Activated CD4-positive, alpha-beta memory T cell treated with anti-CD3 and anti-CD28 coated beads, Interleukin-2, amount 10 ng/mL, durations not matched to agents 7 days and 5 days (primary cell): ENCODE measurements at places on chromosomes 5 and 9. TPM values are rescaled to one million over a fixed set of nuclear protein-coding genes. Genes with fewer than 3 reads are reported as not detected.

CDKN2B-AS1 gene
- total RNA-seq = 2.6 TPM

GRCh38 chr5:140186267-140186671 is 11.3 kb downstream of the CYSTM1 start:
- DNase-seq = no peak

DNA sequence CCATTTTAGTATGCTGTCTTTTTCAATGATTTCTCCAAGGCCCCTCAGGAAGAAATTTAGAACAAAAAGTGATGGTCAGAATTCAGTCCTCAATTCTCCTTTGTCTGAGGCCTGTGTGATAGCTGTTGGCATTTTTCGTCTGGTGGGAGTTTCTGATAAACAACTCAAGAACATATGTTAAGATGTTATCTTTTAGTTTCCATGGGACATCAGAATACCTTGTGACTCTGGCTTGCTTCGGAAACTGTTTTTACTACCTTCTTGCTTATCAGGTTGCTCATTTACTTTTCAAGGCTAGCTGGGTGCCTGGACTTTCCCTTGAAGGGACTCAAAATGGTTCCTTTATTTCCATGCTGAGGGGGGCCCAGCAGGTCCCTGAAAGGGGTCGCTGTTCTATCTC is 97.2 kb downstream of the INVS start:
- DNase-seq = no peak

DNA sequence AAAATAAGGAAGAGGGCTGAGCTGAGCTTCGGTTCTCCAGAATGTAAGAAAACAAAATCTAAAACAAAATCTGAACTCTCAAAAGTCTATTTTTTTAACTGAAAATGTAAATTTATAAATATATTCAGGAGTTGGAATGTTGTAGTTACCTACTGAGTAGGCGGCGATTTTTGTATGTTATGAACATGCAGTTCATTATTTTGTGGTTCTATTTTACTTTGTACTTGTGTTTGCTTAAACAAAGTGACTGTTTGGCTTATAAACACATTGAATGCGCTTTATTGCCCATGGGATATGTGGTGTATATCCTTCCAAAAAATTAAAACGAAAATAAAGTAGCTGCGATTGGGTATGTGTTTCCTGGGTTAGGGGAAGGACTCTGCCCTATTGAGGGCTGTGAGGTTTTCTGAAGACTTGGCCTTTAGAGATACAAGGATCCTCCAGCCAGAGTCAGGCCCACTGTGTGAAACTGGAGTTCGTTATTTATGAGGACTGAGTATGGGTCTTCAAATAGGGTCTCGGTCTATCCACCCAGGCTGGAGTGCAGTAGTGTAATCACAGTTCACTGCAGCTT is 3.8 kb downstream of the EGR1 start:
- no peak for DNase-seq

DNA sequence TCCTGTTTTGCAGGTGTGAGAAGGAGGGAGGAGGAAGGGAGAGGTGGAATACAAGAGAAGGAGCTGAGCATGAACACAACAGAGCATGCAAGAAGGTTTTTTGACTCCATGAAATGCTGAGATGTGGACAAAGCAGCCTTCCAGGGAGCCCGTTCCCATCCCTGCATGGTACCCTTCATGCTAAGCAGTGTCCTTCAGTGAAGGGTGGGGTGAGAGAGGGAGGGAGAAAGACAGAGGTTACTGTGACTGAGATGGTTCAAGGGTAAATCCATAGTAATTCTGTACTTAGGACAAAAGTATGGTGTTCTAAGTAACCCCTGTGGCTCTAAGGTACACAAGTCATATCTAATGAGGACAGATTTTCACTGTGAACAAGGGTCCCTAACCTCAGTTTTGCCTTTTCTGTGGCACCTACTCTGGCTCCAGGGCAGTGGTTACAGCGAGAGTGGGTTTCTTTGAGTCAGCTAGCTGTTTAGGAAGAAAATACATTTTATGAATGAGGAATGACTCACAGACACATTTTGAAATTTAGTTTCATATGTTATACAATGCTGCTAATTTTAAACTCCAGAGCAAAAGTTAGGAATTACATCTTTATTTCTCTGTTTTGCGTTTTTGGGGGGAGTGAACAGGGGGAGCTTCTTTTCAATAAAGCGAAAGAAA is 184.9 kb upstream of the SLC12A2 start:
- DNase-seq = no peak

DNA sequence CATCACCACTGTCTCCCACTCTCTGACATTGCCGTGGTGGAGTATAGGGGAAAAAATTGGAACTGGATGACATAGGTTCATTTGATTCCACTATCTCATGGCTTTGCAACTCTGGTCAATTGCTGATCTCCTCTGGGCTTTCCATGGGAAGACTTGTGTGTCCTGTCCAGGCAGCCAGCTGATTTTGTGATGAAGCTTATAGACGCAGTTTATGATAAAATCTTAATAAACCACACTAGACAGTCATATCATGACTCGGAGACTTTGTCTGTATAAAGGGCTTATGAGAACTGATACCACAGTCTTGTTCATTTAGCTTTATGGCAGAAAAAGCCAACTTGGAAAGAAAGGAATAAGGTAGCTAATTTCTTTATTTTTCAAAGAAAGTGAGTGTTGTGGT is 296.5 kb downstream of the MAST4 start:
- no peak for DNase-seq

DNA sequence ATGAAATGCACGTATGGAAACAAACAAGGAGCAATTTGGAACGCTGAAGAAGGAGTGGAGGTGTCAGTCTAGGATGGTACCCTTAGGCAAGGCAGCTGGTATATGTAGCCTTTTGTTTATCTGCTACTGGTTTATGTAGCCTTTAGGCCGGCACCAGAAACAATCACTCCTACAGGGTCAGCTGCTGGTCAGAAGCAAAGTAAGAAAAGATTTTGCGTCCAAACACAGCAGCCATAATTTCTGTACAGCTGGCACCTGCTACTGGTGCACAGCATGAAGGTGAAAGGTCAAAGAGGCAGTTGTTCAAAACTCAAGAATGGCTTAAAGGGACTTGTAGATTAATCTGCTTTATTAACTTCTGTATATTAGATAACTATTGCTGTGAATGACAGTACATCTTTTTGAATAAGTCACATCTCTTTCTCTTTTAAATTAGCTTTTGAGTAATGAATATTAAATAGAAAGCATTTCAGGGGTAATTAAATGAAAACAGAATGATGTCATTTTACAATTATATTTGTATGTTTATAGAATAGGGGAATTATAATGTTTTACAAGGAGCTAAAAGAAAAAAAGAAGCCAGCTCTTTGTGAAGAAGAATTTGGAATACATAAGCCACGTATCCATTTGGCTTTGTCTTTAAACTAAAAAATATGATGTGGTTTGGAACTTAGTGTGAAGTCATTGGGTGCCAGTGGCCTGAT is 33.1 kb upstream of the TLX3 start:
- no peak for DNase-seq

DNA sequence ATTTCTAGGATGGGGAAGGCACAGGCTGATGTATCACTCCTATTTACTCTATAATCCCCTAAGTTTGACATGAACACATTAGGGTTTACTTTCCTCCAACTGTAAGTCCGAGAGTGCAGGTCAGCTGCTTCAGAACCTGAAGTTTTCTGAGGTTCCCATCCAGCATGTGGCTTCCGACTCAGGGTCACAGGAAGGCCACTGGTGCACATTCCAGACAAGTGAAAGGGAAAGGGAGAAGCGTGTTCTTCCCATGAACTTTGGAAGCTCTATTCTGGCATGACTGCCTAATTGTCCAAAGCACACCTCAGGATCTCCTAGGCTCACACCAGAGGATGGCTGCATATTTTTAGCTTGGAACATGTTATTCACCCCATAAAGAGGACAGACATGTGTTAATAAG is 602.6 kb downstream of the SEMA5A start:
- DNase-seq = no peak

DNA sequence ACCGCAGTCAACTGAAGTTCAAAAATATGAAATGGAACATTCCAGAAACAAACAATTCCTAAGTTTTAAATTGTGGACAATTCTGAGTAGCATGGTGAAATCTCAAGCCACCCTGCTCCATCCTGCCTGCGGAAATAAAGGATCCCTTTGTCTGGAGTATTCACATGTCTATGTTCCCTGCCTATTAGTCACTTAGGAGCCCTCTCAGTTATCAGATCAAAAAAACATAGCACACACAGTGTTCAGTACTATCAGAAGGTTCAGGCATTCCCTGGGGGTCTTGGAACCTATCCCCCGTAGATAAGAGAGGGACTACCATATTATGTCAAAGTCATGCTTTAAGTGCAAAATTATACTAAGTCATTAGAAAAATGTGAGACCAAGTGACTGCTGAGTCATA is 300.8 kb downstream of the SEMA5A start:
- DNase-seq = no peak

- DNase-seq = peak; percentile 40
Observed at GRCh38 chr9:136847088-136847825, 2.0 kb upstream of the PHPT1 start.

DNA sequence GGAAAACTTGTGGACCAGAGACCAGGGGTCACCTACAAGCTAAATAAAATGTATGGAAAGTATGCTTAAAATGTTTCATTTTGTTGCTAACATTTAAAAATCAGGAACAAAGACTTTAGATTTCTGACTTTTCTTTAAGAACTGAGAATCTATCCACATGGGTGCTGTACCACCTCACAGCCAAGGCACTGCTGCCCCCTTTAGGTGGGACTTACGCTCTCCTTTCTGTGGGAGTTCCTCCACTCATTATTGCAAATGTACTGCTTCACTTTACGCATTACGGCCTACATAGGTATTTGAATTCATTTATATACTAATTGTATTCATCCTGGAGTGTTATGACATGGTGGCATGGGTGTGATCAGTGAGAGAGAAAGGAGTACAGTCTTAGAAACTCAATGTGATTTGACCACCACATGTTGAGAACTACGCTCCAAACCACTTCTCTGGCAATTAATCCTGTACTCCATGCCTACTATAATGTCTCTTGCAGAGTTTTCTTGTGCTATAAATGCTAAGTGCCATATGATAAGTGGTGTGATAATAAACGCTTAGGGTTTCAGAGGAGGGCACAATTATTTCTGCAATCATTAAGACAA is 24.7 kb upstream of the CETN3 start:
- peak; percentile 37 for DNase-seq

DNA sequence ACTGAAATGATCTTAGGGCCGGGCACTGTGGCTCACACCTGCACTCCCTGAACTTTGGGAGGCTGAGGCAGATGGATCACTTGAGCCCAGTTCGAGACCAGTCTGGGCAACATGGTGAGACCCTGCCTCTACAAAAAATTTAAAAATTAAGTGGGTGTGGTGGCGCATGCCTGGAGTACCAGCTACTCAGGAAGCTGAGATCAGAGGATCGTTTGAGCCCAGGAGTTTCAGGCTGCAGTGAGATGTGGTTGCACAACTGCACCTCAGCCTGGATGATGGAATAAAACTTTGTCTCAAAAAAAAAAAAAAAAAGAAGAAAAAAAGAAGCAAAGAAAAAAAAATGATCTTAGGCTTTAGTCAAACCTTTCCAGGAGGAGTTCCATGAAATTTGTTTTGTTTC is 41.8 kb downstream of the MEF2C start:
- no peak for DNase-seq

DNA sequence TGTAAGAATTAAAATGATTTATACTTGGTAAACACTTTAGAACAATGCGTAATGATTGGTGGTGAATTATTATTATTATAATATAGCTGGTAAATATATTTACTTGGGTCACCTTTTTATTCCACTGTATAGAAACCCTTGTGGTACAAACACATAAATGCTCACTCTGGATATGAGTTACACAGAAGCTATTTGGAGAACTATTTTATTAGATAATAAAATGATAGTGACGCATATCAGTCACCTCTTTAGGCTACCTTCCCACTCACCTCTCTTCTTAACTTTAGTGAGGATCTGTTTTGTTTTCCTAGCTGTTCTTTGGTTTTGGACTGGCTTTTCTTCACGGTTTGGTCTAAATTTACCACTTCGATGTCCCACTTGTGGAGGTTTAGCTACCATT is 537.8 kb upstream of the DAP start:
- DNase-seq = no peak

DNA sequence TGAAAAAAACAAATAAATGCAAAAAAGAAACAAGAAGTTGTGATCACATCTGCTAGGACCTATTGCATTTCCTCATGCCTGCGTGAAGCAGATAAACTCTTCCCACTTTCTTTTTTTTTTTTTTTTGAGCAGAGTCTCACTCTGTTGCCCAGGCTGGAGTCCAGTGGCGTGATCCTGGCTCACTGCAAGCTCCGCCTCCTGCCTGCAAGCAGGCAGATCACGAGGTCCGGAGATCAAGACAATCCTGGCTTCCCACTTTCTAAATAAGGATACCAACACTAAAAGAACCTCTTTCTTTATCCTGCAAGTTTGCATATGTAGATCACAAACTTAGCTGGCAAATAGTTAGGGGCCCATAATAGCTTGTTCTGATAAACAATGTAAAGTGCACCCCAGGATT is 128.6 kb downstream of the ASTN2 start:
- DNase-seq = no peak

GRCh38 chr5:60597572-60598320 is 102.2 kb downstream of the DEPDC1B start:
- no peak for DNase-seq

GRCh38 chr9:33459115-33459514 is 11.7 kb upstream of the AQP3 start:
- DNase-seq = no peak

GRCh38 chr9:122219856-122220672 is 8.7 kb downstream of the LHX6 start:
- DNase-seq = no peak

GRCh38 chr5:180492226-180492903 is 1.8 kb upstream of the CNOT6 start:
- no peak for DNase-seq

GRCh38 chr9:108655818-108656217 is 200.0 kb downstream of the ACTL7B start:
- no peak for DNase-seq

DNA sequence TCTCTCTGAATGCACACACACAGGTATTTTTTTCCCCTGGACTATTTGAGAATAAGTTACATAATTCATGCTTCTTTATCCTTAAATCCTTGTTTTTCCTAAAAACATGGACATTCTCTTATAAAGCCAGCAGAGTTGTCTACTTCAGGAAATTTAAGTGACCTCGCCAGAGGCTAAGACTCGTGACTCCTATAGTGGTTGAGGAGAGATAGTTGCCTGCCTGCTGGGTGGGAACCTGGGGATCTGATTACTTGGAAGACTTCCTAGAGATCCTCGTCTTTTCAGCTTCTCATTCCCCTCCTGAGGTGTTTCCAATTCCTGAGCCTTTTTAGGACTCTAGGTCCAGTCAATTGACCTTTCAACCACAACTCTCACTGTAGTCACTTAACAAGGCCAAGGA is 5.5 kb downstream of the SLC30A5 start:
- DNase-seq = no peak

GRCh38 chr5:147751156-147751830 is 31.2 kb downstream of the JAKMIP2 start:
- DNase-seq = no peak

GRCh38 chr5:124729720-124730359 is 16.6 kb downstream of the ZNF608 start:
- no peak for DNase-seq
